Brain pericyte (primary cell): ENCODE measurements at places on chromosomes 11 and 22.

- peak; percentile 10 for DNase-seq
Observed at GRCh38 chr11:116366980-116367645, 405.7 kb downstream of the BUD13 start.

GRCh38 chr11:3164138-3164551, 965 bp downstream of the OSBPL5 start:
- DNase-seq = no peak

- DNase-seq = no peak
Observed at GRCh38 chr11:129333873-129334272, 41.8 kb upstream of the BARX2 start.

- DNase-seq = no peak
Observed at GRCh38 chr22:50583294-50583861, 729 bp upstream of the CHKB start.

DNA sequence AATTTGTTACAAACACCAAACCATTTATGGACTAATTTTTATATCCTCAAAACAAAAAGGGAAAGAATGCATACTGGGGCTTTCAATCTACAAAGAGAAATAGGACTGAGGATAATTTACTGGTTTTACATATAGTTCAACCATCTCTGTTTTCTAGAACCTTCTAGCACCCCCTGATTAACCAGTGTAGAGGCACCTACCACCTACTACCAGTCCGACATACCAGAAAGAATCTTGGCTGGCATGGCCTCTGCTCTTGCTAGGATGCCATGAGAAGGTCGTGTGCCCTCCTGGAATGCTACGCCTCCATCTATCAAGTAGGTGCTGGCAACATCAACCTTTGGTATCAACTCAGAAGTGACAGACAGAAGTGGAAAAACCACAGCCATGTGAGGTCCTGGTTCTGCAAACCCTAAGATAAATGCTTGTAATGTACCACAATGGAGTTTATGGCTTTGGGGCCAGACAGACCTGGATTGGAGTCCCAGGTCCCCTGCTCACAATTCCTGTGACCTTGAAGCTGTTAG, 28.2 kb downstream of the MYH9 start:
- no peak for DNase-seq

DNA sequence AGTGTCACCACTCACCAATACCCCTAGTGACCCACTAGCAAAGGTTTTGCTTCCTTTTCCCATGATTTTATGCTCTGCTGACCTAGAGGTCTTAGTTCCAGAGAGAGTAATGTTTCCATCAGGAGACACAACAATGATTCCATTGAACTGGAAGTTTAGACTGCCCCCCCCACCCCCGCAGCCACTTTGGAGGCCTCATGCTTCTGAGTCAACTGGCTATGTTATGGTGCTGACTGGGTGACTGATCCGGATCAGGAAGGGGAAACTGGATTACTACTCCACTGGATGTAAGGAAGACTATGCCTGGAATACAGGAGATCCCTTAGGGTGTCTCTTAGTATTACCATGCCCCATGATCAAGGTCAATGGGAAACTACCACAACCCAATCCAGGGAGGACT, 633.6 kb downstream of the OPCML start:
- no peak for DNase-seq

DNA sequence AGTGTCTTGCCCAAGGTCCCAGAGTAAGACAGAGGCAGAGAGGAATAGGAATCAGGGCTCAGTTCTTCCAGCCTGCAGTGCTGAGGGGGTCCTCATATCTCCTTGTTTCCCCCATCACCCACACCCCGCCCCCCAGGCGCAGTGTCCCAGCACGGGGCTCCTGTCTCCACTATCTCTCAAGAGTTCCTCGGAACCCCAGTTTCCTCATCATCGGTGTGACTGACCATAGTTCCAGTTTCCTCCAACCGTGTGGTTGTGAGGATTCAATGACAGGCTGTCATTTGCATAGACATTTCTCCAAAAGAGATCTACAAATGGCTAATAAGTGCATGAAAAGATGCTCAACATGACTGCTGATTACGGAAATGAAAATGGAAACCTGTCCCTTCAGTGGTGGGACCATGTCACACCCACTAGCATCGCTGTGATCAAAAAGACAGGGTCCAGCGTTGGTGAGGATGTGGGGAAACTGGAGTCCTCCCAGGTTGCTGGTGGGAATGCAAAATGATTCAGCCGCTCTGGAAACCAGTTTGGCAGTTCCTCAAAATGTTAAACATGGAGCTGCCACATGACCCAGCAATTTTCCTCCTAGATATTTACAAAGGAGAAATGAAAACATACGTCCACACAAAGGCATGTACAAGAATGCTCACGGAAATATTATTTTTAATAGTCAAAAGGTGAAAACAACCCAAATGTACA, 31.8 kb upstream of the PDGFB start:
- no peak for DNase-seq

- no peak for DNase-seq
Observed at GRCh38 chr11:44957776-44958564, 7.3 kb upstream of the TP53I11 start.

DNA sequence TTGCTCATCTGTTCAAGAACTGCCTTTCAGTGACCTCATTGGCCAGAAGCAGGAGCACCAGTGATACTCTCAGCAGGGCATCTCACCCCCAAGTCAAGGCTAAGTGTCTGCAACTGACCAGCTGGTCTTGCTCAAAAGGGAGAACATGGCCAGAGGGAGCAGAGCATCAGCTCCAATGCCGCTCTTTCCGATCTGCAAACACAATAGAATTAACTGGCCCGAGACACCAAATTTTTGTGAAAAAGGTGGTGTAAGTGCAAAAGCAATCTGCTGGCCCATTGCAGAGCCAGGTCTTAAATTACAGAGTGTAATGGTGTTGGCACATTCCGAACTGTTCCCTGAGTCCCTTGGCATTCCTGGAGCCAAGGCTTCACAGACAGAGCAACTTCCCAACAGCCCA, 97.0 kb downstream of the PKNOX2 start:
- DNase-seq = no peak

DNA sequence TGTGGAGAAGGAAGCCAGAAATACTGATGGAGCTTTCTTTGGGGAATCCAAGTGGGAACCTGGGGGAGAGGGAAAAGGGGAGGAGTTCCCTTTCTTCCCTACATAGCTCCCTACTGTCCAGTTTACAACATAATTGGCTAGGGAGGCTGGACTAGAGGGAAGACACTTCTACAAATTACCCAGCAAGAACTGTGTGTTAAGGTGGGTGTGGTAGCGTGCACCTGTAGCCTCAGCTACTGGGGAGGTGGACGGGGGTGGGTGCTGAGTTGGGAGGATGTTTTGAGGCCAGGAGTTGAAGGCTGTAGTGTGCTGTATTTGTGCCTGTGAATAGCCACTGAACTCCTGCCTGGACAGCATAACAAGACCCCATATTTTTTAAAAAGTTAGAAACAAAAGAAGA, 74.0 kb downstream of the NAV2 start:
- DNase-seq = no peak

GRCh38 chr11:41578421-41579051, 119.1 kb upstream of the LRRC4C start:
- DNase-seq = no peak

GRCh38 chr11:898540-899190, 11.9 kb downstream of the CHID1 start:
- DNase-seq = no peak

DNA sequence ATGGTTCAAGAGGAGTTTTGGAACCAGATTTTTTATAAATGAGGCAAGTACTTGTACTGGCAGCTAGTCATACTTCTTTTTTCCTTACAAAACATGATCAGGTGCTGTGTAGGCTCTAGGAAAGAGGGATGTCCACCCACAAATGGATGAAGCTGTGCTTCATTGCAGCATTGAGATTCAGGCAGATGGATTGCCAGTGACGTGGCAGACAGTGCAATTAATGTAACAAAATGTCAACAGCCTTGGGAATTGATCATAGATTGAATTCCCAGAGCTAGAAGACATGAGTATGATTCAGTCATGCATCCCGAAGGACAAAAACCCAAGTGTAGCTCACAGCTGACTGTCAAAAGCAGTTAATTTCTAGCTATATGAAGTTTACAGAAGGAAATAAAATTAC, 99.2 kb upstream of the RASSF10 start:
- no peak for DNase-seq

- no peak for DNase-seq
Observed at GRCh38 chr11:1218256-1218787, 4.5 kb upstream of the MUC5B start.

GRCh38 chr11:112469376-112469775, 208.7 kb upstream of the PLET1 start:
- DNase-seq = no peak

GRCh38 chr11:19907008-19907579, 194.5 kb downstream of the NAV2 start:
- DNase-seq = no peak

GRCh38 chr11:44824300-44824704, 97.5 kb downstream of the TSPAN18 start:
- no peak for DNase-seq

- DNase-seq = no peak
Observed at GRCh38 chr11:129637473-129637872, 178.2 kb upstream of the TMEM45B start.

DNA sequence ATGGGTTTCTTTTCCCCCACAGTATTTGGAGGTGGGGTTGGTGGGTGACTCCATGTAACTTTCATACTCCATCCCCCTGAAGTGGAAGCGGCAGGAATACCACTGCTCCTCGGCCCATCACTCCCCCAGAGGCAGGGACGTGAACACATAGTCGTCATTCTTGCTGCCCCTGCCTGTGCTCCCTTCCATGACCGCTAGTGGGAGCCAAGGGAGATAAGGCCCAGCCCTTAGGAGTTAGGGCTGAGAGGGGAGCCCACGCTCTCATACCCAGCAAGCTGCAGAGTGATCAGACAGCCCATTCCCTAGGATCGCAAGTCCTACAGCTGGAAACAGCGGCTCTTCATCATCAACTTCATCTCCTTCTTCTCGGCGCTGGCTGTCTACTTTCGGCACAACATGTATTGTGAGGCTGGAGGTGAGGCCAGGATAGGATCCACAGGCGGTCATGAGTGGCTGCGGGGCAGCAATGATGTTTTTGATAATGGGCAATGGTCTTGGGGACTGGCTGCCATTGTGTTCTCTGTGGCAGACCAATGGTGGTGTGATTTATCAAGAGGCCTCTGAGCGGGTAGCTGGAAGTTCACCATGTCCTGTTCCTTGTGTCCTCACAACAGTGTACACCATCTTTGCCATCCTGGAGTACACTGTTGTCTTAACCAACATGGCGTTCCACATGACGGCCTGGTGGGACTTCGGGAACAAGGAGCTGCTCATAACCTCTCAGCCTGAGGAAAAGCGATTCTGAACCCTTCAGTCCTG, 15.9 kb downstream of the RHOG start:
- DNase-seq = no peak

- no peak for DNase-seq
Observed at GRCh38 chr22:45438336-45438735, 24.8 kb downstream of the RIBC2 start.

DNA sequence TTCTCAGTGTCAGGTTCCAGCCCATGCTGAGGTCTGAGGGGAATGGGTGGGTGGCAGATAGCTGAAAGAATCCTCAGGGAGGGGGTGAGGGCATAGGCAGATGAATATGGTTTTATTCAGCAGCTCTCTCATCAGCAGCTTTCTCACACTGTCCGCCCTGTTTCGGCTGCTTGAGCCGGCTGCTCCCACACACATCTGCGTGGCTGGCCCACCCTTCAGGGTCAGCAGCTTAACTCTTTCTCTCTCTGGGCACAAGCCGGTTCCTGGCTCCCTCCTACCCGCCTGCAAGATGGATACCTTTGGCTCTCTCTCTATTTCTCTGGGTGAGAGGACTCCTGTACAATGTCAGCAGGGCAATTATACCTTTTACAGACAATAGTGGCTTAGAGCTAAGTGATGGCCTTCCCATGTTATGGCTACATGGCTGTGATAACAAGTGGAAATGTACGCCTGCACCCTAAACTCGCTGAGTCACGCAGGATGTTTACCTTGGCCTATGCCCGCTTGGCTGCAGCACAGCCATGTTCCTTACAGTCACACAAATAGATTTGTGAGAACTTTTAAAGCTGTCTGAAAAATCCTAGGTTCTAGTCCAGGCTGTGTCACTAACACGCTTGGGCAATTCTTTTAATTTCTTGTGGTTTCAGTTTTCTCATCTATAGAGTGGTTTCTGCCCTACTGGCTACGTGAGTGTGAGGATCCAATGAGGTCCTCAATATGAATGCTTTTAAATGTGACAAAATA, 4.1 kb downstream of the MMP20 start:
- DNase-seq = no peak

GRCh38 chr11:63843041-63843440, 4.1 kb downstream of the MARK2 start:
- no peak for DNase-seq

GRCh38 chr11:134395002-134395401, 17.0 kb downstream of the B3GAT1 start:
- no peak for DNase-seq

GRCh38 chr11:79018371-79018849, 422.4 kb downstream of the TENM4 start:
- DNase-seq = no peak

DNA sequence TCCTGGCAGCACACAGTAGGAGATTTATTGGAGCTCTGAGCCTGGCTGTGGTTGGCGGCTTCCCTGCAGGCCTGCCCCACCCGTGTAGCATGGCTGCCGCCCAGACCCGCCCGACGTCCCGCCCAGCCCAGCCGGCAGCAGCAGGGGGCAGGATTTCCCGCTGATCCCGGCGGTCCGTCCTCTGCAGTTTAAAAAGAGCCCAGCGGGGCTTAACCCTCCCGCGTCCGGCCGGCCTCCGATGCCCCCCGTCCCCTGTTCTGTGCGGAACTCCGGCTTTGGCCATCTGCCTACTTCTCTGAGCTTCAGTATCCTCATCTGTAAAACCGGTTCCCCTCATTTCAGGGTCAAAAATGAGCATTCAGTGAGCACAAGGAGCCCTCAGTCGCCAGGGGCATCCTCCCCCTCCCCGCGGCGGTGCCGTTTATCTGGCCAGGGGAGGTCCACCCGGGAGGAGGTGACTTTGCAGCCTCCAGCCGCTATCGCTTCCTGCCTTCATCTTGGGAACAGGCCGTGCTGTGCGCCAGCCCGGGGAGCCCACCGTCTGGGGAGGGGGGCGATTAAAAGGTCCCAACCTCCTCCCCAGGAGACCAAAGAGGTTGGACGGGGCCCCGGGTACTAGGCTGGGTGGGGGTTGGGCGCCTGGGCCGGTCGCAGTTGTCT, at the start of gene GAS2L1:
Gene GAS2L1, plus strand, starts transcription at position 476 of the 660 bp plus-strand sequence. CDS start 1,456 bp downstream, outside the sequence.
- DNase-seq = peak; percentile 68

- DNase-seq = no peak
Observed at GRCh38 chr11:1929621-1930461, 10.3 kb downstream of the TNNT3 start.

GRCh38 chr11:59706518-59707285, 6.9 kb downstream of the OR10V1 start:
- no peak for DNase-seq
